Fibroblast of skin of right quadriceps (primary cell): ENCODE measurements at places on chromosomes 2 and 18.
A peak's percentile ranks its signal among the peaks of the same experiment; 100 is the strongest.

DNA sequence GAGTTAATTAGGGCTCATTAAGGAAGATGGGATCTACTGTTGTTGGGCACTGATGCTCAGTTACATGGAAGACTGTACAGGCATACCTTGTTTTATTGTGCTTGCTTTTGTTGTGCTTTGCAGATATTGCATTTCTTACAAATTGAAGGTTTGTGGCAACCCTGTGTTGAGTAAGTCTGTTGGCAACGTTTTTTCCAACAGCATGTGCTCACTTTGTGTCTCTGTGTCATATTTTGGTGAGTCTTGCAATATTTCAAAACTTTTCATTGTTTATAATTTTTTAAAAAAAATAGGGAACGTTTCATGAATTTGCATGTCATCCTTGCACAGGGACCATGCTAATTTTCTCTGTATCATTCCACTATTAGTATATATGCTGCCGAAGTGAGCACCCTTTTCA lies 15.6 kb downstream of the PHLPP1 start:
- no peak for DNase-seq

GRCh38 chr2:60959501-60959900 lies 58.0 kb upstream of the PEX13 start:
- DNase-seq: no peak

DNA sequence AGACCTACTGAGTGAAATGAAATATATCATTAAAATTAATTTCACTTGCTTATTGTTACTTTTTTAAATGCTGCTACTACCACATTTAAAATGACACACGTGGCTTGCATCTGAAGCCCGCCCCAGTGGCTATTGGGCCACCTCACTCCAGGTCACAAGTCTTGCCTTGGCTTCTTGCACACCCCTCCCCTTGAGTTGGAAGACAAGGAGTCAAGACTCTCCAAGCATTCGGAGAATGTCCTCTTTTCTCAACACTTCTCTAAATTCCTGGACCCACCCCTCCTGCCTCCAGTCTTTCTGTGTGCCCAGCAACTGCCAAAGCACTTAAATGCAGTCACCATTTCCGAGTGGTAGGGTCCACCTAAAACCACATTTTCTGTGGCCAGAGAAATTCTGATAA lies 73.4 kb downstream of the ZBTB7C start:
- DNase-seq: no peak

GRCh38 chr2:51790854-51791253 lies 758.9 kb upstream of the NRXN1 start:
- no peak for DNase-seq

DNA sequence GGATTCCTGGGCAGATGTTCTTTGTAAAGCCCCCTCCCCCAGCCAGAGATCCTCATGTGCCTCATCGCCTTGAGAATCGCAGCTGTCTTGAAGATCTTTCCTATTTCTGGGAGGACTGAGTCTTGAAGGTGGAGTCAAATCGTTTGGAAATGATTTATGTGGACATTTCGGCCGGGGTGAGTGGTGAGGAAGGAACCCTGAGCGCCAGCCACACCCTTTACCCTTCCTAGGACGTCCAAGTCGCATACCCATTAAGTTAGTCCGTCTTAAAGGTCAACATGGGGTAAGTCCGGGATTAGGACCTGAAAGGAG lies 84.9 kb upstream of the ZCCHC2 start:
- DNase-seq: peak; percentile 13

GRCh38 chr2:68435615-68436014 lies 31.5 kb downstream of the FBXO48 start:
- DNase-seq: peak; percentile 23

DNA sequence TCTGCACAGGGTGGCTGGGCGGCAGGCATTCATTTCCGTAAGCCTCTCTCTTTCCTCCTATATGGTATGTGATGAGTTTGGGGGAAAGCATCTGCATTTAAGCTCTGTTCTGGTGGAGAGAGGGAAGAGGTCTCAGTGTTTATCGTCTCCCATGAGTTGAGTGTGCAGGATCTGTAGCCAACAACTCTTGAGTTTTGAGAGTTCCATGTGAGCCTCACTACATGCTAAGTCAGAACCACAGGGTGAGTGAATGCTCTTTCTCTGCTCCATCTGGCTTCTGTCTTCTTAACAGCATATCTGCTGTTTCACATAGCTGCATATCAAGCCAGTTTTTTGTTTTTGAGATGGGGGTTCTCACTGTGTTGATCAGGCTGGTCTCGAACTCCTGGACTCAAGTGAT lies 22.7 kb downstream of the RAB31 start:
- DNase-seq: no peak

GRCh38 chr2:179264368-179265081 lies at the start of gene SESTD1:
SESTD1 (minus strand) TSS chr2:179264832; CDS start chr2:179191841, 72,991 bp downstream.
- DNase-seq: peak; percentile 47

- no peak for DNase-seq
Observed at GRCh38 chr2:190618030-190618429, 30.9 kb upstream of the NAB1 start.

GRCh38 chr18:50694147-50694546 lies 125.7 kb downstream of the MRO start:
- no peak for DNase-seq

DNA sequence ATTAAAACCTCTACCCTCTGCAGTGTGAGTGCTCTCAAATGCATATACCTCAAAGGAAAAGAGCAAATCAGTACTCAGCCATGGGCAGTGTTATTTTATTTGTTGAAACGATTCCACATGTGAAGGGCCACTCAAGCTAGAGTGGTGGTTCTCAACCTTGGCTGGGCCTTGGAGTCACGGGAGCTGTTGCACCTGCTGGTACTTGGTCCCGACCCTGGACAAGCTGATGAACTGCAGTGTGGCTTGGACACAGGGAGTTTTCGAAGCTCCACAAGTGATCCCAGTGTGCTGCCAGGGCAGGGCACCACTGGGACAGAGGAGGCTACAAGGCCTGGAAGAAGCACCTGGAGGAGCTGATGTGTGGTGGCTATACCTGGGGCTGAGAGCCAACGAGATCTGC lies 19.7 kb downstream of the GNLY start:
- DNase-seq: no peak

GRCh38 chr2:222445227-222445626 lies 20.9 kb downstream of the SGPP2 start:
- DNase-seq: no peak

DNA sequence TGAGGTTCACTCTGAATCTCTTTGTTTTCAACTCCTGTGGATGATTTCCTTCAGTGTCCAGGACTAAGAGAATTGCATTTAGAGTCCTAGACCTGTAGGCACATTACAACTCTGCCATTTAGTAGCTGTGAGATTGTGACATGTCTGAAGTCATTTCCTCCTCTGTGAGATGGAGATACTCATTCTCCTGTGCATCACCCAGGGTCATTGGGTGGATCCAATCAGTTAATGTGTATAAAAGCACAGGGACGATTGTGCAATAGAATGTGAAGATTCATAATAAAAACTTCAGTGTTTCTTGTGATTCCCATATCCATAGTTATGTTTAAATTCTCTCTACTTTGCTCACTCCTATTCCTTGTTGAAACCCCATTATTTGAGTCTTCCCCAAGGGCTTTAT lies 113.6 kb downstream of the DIS3L2 start:
- peak; percentile 27 for DNase-seq

- DNase-seq: no peak
Observed at GRCh38 chr2:227395556-227395955, 7.8 kb upstream of the SCYGR1 start.

GRCh38 chr2:131092458-131093005 lies 728 bp downstream of the FAM168B start:
- no peak for DNase-seq

DNA sequence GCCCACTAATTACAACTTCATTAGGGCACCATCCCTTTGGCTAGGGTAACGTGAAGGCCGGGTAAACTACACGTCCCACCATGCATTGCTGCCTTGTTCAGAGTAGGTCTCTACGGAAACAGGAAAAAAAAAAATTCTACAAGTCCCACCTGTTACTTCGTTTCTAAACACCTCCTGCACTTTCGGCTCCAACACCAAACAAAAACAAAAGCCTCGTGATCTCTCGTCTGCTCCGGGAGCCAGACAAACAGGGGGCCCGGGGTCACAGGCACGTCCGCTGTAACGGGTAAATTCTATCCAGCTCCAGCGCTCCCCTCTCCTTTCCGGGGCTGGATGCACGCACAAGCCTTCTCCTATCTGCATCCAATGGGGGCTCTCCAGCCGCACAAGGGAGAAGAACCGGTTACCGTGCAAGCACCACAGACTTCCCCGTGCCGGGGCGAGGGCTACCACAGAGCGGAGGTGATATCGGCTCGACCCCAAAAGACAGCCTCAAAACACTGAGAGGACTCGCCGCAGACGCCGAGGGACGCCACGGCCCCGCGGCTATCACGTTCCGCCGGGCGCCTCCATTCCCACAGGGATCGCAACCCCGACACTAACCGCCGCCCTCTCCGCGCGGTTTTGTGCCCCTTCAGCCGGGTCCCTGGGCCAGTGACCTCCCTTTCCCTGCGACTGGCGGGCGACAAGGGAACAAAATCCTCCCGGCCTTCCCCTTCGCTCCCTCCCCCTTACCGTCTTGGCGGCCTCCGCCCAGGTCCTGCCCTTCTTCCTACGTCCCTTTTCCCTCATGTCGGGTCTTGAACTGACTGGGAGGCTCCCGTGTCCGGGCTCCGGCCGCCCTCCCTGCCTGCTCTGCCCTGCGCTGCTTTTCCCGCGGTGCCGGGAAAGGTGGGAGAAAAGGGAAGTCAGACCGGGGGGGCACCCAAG lies 591 bp downstream of the ASXL2 start:
- DNase-seq: peak; percentile 40

- no peak for DNase-seq
Observed at GRCh38 chr2:151711025-151711424, 23.3 kb downstream of the NEB start.

DNA sequence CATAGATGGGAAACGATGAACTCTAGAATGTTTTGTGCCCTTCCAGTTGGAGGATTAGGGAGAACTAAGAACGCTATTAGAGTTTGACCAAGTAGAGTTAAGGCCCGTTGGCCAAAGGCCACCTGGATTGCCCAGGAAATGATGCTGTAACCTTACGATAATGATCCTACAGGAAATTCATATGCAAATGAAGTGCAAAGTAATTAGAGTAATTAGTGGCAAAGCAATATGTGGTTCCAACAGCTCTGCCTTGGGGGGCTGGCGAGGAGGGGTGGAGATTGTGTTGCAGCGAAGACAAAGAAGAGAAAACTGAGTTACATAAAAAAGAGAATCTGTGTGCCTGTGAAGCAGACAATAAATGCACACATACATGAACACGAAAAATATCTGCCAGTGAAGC lies 61.5 kb upstream of the BOD1L2 start:
- DNase-seq: no peak

DNA sequence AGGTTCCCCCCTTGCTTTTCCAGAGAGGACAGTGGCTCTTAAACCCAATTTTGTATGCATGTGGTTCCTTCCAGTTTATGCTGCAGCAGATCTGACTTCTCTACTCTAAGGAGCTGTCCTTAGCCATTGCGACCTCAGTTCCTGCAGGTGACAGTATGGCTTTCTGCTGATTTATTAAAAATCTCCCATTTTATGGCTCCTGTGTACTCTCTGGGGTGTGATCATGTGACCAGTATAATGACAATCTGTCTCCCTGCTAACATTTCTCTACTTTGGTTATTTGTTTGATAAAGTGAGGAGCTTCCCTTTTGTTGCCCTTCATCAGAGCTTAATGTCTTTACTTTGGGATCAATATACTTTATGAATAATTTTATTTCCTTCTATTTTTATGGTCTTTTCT lies 148.7 kb upstream of the VRK2 start:
- no peak for DNase-seq

- no peak for DNase-seq
Observed at GRCh38 chr18:25456334-25457010, 104.5 kb upstream of the ZNF521 start.

GRCh38 chr2:121151311-121152109 lies 133.5 kb downstream of the TFCP2L1 start:
- no peak for DNase-seq

GRCh38 chr2:43276962-43277391 lies 50.6 kb upstream of the ZFP36L2 start:
- no peak for DNase-seq

- peak; percentile 69 for DNase-seq
Observed at GRCh38 chr2:27303093-27304025, 4.9 kb downstream of the UCN start.

DNA sequence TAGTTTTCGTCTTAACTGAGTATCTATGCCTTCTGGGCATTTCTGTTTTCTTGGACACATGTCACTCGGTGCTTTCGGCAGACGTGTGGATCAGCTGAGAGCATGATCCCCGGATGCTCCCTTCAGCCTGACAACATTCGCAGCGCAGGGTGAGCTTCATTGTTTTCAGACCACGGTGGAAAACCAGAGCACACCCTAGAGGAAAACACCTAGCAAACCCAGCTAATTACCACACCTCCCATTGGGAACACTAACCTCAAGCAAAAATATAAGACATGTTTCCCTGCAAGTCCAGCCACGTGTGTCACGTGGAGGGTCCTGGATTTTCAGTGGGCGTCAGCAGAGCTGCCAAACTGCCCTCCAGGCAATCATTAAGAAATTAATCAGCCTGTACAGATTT lies 31.0 kb downstream of the ANKRD29 start:
- no peak for DNase-seq

- no peak for DNase-seq
Observed at GRCh38 chr18:78245451-78245850, 734.2 kb upstream of the SALL3 start.

DNA sequence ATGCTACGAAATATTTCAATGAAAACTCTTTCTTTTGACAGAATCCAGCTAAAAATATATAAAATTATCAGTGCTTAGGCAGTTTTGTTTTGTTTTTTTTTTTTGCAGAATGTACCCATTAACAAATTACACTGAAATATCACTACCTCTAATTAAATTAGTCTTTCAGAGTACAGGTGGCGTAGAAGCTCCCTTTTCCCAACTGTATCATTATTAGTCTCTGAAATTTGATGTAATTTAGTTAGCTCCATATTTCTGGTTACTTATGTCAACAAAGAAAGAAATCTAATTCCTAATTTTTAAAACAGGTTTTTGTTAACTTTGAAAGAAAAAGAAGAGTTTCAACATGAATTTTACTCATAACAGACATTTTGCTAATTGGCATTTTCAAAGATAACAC lies 149.2 kb downstream of the CDH2 start:
- DNase-seq: no peak

- DNase-seq: no peak
Observed at GRCh38 chr2:56292951-56293350, 109.2 kb downstream of the CCDC85A start.

- DNase-seq: no peak
Observed at GRCh38 chr2:54675738-54676137, 47.7 kb upstream of the EML6 start.

GRCh38 chr18:59455728-59456276 lies 96.7 kb upstream of the LMAN1 start:
- peak; percentile 23 for DNase-seq

DNA sequence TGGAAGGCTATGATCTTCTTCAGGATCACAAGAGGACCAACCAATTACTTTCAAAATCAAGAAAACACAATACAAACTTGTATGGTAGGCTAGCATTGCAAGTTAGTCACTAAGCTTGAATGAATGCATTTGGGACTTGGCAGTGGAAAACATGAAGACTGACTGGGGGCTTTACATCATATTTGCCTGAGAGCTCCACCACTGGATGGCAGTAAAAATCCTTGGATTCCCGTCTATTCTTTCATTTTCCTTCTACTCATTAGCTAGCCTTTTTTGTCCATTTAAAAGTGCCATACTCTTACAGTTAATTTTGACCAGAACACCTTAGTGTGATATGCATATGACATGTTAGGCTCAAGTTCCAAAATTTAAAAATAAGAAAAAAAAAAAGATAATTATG lies 63.5 kb upstream of the RASGRP3 start:
- peak; percentile 64 for DNase-seq

- DNase-seq: peak; percentile 93
Observed at GRCh38 chr18:69490813-69491212, 90.1 kb downstream of the DOK6 start.
